ENCODE measurements at places on chromosomes 7 and 10.

GRCh38 chr10:124110882-124111281 lies 17.5 kb upstream of the CHST15 start:
- no peak for DNase-seq

GRCh38 chr10:70970830-70971229 lies 82.5 kb upstream of the PCBD1 start:
- no peak for DNase-seq

GRCh38 chr7:92634924-92635519 lies 44.8 kb upstream of the FAM133B start:
- peak; percentile 63 for DNase-seq

DNA sequence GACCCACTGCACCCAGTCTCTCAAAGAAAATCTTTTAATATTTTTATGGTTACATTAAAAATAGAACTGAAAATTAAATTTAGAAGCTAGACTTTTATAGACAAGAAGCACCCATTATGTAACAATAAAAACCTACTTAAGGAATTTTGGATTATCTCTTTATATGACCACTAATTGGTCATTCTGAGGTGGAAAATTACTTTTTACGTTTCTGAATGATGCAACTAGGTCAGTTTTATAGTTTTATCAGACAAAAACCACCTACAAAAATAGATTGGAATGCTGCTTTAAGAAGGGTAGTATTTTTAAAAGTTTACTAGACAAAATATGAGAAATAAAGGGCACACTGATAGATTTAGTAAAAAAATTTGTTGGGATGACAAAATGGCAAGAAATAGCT lies 16.5 kb downstream of the SYPL1 start:
- no peak for DNase-seq

- peak; percentile 6 for DNase-seq
Measured at GRCh38 chr10:108862676-108863350, 1060.5 kb downstream of the XPNPEP1 start.

- DNase-seq: no peak
Measured at GRCh38 chr7:121480566-121481335, 84.6 kb upstream of the FAM3C start.

DNA sequence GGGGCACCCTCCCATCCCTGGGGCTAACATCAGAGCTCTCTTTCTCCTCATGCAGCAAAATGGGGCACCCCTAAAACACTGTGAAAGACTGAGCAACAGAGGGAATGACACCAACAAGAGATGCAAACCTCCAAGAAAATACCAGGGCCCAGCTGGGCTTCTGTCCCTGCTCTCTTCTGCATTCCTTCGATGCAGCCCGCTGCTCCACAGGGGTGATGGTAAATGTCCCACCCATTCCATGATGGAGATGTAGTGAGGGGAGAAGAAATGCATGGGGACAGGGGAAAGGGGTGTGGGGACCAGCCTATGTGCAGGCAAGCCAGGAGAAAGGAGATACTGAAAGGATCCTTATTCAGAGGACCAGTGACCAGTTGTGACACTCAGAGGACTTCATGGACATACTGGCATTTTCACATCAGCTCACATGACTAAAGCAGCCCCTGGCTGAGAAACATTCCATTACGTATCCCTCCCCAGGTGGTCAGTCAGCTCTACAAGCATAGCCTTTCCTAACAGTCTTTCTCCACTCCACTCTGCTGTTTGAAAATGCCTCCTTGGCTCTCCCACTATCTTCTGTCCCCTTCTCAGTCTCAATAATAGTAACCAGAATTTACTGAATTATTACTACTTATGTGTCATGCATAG lies 13.3 kb downstream of the SORBS1 start:
- DNase-seq: no peak

- DNase-seq: no peak
Measured at GRCh38 chr7:54831046-54831643, 72.1 kb upstream of the SEC61G start.

DNA sequence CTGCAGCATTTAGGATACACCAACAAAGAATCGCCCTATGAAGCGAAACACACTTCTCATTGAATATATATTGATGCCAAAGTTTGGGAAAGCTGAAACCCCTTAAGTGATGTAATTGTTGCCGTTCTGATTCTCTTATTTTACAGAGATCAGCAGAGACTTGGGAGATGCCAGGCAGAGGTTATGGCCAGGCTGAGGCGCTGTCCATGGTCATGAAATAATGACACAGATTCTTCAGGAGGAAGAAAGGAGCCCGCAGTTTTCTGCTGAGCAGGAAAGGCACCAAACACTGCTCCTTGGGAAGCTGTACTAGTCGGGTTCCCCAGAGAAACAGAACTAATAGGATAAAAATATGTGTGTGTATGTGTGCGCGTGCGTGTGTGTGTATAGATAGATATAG lies 566.0 kb downstream of the CALN1 start:
- no peak for DNase-seq

GRCh38 chr7:110119883-110120581 lies 970.9 kb upstream of the LRRN3 start:
- DNase-seq: no peak

- DNase-seq: no peak
Measured at GRCh38 chr10:128186959-128187787, 61.0 kb upstream of the MKI67 start.

DNA sequence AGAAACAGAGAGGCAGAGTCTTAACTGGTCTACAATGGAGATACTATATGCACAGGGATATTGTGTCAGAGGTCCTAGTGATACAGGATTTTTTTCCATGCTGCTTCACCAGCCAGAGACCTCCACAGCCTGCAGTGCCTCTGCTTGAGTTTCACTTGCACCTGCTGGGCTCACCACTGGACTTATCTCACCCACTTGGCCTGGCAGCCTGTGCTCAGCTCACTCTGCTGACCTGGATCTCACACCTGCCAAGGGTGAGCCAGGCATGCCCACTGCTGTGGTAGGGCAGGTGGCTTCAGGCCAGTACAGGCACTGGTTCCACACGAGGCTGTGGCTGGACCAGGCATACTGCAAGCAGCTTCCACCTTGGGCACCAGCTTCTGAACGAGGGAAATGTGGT lies 36.6 kb downstream of the PNLIPRP3 start:
- DNase-seq: no peak

GRCh38 chr7:28755255-28755654 lies 202.9 kb downstream of the TRIL start:
- DNase-seq: no peak

- DNase-seq: no peak
Measured at GRCh38 chr10:31897506-31897905, 31.1 kb downstream of the ARHGAP12 start.

DNA sequence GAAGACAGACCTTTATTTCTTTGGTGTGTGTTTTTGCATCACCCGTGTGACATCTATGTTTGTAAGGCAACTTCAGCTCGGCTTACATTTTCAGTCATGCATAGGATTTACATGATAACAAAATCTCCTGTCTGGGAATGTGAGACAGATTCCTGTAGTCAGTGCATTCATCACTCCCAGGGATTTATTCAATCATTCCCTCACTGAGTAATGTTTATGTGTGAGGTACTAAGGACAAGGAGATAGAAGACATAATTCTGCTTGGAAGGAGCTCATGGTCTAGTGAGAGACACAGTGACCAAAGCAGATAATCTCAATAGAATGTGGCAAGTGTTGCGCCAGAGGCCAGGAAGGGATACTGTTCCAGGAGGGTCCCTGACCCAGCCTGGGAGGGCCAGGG lies 35.2 kb upstream of the BMPER start:
- no peak for DNase-seq

- DNase-seq: peak; percentile 44
Measured at GRCh38 chr7:73734619-73735527, 3.7 kb downstream of the ABHD11 start.

GRCh38 chr10:49090189-49090575 lies 25.1 kb downstream of the VSTM4 start:
- DNase-seq: no peak

DNA sequence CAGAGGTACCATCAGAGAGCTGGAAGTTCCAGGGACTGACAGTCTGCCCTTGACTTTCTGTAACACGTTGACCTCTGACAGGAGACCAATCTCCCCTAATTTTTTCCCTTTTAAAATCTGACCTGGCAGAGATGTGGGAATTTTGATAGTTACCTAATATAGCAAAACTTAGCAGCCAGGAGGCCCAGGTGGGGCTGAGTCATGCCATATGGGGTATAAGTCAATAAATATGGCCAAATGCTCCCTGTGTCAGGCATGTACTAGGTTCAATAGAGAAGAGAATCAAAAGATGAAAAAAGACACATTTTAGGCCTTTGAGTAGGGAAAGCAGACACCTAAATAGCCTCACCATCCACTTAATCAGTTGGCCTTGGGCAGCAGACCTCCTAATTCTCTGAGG lies 6.1 kb upstream of the GRK5 start:
- no peak for DNase-seq

DNA sequence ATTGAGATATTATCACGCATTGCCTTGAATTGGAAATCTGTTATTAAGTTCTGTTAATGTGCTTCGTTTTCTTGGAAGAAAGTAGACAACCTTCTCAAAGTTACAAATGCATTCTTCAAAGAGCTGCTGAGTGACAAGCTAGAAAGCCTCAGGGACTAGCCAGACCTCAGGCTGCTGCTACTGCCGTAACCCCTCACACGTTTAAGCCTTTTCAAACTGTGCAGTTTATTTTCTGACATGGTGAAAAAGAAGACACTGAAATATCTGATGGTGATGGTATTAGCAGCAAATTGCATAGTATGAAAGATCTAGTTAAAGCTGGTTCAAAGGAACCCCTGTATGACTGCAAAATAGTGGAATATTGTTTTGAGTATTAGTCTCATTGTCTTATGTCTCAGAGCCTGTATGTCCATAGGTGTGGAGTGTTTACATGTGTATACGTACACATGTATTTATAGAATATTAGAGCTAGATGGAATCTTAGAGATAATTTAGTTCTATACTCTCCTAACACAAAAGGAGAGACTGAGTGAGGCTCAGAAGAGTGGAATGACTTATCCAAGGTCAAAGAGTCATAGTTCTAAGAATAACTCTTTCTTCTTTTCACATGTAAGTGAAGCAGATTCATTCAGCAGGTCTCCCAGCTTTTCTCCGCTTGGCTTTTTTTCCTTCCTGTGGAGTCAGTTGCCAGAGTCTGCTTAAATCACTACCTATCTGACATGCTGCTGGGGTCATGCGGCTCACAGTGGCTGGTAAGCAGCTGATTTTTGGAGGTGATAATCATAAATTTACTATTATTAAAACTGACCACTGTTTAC lies 431.9 kb downstream of the PLXDC2 start:
- DNase-seq: no peak

DNA sequence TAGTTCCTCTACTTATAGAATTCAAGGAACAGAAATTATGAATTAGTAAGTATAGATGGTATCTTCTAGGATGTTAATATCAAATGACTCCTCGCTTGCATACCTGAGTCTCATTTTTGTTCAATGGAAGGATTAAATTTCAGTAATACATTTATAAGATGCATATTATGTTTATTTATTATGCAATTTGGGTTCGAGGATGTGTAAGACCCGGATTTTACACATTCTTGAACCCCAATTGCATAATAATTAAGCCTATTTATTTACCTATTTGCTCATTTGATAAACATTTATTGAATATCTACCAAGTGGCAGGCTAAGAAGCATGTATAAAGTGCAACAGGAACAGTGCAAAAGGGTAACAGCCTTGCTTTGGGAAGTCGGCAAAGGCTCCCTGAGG lies 52.6 kb downstream of the ICA1 start:
- no peak for DNase-seq
